SW 1271 (cell line): ENCODE measurements at places on chromosomes 5 and 9.

DNA sequence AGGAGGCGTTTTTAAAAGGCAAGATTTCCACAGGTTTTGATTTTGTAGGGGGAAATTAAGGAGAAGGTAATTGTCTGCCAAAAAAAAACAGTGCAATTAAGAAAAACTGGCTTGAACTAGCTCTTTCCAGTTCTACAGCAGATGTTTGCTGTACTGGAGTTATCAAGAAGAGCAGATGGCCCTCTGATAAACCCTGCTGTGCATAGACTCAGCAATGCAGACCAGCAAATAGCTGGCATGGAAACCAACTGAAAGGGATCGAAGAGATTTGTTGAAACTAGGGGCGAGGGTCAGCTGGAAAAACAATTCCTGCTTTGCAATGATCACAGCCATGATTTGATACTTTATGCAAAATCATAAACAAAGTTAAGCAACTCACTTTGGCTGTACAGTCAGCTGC is 17.8 kb upstream of the BHMT start:
- DNase-seq = no peak

DNA sequence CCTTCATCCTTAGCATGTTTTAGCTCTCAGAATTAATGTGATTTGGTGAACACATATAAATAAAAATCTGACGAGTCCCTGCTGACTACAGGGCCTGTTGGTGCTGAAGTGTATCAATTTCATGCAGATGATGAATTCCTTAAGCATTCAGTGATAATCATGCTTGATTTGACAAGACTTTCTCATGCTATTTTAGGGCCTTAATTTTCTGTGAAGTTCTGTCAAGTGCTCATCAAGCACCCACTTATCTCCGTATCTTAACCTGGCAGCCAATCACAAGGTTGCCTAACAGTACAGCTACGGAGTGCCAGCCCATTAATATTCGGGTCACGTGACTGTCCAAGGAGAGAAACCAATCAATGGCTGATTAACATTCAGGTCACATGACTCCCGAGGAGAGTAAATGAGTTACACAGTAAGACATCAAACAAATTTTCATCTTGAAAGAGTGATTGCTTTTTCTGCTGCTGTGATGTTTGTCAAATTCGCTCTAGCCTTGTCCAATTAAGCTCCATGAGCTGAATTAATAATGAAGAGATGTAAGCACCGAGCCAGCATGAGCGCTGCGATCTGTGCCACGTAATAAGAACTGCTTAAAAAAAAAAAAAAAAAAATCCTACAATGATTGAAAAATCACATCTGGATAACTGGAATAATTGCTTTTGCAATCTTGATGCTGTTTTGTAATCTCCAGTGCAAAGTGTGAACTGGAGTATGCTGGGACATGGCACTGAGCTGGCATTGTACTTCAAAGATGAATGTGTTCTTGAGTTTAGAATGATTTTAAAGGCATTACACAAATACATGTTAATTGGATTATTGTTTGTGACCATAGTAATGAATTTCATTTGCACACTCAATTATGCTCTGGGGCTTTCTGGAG is 104.3 kb upstream of the SPATA31D4 start:
- no peak for DNase-seq

GRCh38 chr5:119435436-119436132 is 16.7 kb upstream of the HSD17B4 start:
- DNase-seq = peak; percentile 20

GRCh38 chr9:114616684-114617520 is 5.8 kb downstream of the TMEM268 start:
- no peak for DNase-seq

- no peak for DNase-seq
These were observed 26.3 kb upstream of the FREM1 start for GRCh38 chr9:14936491-14936890.

DNA sequence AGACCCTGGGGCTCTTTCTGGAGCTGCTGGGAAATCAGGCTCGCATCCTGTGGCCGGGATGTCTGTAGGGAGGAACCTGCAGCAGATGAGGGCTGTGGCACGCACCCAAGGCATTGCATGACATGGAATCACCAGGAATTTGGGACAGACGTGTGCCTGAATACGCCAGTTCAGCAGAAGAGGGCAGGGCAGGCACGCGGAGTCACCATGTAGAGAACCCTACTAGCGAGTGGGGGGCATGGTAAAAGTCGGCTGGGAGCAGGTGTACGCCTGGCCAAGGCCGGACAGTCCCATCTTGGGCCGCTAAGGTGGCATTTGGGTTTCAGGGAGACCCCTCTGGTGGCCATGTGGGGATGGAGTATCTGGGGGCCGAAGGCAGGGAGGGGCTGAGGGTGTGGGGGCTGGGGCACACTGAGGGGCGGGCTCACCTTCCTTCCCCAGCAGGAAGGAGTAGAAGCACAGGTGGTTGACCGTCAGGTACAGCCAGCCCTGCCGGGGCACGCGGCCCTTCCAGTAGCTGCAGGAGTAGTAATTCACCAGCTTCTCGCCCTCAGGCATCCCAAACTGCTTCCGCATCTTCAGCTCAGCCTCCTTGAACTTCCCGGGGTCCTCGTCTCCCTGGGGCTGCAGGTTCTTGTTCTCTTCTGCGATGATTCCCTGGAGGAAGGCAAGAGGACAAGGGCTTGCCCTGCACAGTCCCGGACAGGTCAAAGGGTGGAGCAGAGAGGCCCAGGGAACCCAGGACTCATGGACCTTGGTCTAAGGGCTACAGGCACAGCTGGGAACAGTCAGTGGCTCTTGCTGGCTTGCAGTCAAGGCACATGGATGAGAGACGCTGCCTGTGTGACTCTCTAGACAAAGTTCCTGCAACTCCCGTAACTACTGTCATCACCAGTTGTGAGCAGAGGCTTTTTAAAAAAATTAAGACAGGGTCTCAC is 13.5 kb downstream of the TBC1D9B start:
- DNase-seq = no peak

DNA sequence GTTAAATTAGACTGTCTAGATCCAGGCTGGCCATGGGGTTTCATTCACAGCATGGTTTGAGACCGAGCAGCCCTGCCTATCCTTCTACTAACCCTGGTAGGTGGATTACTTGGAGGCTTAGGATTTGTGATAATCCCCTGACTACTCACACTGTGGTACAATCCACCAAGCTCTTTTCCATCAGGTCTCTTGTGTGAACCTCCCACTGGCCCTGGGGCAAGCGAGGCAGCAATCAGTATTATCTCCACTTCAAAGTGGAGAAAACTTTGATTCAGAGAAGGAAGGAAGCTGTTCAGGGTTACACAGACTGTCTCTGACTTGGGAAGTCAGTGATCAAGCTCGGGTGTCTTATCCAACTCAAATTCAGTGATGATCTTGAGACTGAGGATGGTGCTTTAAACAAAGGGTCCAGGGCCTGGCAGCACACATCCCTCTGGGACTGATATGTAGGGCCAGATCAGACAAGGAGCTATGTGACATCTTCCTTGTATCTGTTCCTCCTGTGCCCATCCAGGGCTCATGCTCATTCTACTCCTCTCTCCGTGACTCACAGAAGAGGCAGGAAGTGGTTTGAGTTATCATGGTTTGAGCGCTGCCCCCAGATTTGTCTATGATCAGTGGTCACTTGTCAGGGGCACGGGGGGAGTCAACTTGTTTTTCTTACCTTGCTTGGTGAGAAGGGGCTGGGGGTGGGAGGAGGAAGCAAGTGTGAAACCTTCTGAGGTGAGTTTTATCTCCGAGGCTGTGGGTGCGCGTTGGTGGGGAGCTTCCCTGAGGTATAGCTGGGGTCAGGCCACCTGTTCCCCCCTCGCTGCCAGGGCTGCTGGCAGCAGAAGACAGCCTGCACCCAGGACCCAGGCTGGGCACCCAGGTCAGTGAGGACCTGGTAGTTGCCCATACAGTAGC is 48.6 kb downstream of the RGS3 start:
- no peak for DNase-seq

DNA sequence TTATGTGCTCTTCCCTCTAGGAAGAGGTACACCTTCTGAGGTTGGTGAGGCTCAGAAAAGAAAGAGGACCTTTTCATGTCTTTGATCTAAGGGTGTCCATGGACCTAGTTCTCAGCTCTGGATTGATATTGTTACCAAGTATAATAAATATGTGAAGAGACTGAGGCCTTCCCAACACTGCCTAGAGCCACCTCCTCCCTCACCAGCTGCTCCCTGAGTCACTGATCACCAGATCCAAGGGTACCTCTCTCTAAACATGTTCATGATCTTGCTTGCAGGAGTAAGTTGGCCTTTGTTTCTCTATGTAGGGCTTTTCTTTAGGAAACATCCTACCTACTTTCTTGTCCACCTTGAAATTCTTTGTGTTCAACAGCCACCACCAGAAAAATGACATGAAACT is 218.8 kb upstream of the ADRA1B start:
- DNase-seq = no peak

DNA sequence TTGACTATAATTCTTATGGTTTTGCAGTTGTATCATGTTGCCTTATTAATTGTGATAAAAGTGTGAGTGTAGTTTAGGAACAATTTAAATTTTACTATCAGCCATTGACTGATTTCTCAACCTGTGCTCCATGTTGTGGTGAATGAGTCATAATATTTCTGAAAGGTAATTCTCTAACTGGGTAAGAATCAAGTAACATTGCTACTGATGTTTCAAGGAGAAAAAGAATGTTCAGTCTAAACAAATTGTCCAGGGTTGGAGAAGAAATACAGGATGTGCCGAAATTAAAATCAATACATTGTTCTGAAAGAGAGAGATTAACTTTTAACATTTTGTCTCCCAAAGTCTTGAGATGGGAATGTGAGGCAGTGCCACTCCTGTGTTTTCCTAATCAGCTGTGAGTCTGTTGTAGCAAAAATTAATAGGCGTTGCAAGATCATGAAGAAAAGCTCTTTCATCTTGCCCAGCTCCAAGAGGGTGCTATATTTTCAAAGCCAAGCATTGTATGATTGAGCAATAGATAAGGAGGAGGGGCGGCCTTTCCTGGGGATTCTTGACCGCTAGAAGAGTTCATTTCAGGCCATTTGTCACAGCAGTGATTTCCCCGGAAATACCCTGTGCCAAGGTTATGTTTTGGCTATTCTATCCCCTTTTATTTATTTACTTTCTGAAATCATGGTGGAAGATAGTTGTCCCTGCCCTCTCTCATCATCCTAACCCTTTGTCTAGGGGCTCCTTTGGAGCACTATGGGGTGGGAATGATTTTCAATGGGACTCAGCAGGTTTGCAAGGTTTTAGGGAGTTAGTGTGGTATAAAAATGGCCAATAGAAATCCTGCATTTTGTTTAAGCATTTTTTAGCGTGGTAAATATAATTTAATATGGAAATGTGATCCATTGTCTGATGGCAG is 151.6 kb downstream of the FOCAD start:
- no peak for DNase-seq

DNA sequence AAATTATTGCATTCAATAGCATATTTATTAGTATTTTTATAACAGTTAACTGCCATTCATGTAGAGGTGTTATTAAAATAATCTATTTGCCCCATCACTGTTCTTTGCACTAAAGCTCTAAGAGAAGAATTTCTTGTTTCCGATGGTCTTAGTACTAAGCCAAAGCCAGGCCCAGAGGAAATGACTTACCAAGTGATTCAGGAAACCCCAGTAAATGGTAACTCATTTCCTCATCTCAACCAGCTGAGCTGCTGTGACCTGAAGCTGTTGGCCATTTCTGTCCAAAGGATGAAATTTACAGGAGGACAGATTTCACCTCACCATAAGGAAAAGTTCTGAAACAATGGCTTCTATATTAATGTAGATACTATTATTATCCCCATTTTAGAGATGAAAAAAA is 117.0 kb downstream of the PIK3R1 start:
- DNase-seq = no peak

- no peak for DNase-seq
These were observed 20.0 kb downstream of the RNF145 start for GRCh38 chr5:159189310-159189709.

- DNase-seq = no peak
These were observed 634.0 kb downstream of the RAB3C start for GRCh38 chr5:59216841-59217240.
